ENCODE measurements at places on chromosomes 11 and 22.

DNA sequence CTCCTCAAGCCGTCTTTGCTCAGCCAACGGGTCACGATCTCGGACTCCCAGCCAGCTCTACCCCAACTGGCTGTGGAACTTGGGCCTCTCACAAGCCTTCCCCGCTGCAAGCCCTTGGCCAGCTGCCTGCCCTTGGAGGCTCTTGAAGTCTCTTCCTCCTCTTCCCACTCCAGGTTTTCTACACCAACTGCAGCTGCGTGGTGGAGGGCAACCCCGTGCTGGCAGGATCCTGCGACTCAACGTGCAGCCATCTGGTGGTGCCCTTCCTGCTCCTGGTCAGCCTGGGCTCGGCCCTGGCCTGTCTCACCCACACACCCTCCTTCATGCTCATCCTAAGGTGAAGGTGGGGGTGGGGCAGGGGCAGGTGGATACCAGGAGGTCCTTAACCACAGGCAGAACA lies 40.5 kb upstream of the TPBGL start:
- DNase-seq: no peak

- no peak for DNase-seq
Observed at GRCh38 chr11:117738246-117738957, 58.6 kb downstream of the DSCAML1 start.

- no peak for DNase-seq
Observed at GRCh38 chr11:100011697-100012096, 675.4 kb upstream of the ARHGAP42 start.

- DNase-seq: peak; percentile 17
Observed at GRCh38 chr11:116852261-116853031, 15.0 kb upstream of the APOA1 start.

DNA sequence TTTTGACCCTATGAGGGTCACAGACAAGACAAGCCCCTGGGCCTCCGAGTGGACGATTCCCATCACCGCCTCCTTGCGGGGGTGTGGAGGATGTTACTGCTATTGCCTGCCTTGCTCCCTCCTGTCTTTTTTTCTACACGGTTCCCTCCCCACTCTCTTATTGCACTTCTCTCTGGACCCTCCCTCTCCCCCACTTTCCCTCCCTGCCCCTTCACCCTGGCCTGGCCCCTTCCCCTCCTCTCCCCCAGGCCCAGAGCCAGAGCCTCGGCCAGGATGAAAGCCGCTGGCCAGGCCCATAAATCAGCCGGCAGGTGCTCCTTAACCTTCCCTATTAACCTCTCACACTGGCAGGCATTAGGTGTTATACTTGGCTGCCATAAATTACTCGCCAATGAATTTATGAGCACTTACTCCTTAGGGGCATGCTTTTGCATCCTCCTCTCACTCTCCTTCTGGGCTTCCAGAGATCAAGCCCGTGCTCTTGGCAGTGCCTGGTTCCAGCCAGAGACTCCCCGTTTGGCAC lies 18.3 kb upstream of the ALX4 start:
- no peak for DNase-seq

GRCh38 chr11:128615076-128615475 lies 27.7 kb upstream of the ETS1 start:
- DNase-seq: no peak

GRCh38 chr11:48055292-48056132 lies 75.2 kb downstream of the PTPRJ start:
- peak; percentile 64 for DNase-seq

DNA sequence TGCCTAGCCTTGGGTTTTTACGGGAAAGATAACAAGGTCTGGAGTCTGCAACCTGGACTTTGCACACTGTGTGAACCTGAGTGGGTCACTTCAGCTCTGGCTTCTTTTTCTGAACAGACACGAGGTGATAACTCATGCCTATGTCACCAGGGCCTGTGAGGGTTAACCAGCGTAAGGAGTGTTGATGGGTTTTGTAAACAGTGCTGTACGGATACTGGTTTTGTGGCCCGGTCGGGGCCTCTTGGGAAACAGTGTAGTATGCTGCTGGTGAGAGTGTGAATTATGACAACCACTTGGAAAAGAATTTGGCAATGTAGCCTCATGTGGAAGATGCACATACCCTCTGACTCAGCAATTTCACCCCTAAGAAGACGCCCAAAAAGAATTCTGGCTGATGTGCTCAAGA lies 266.8 kb downstream of the MN1 start:
- DNase-seq: no peak

DNA sequence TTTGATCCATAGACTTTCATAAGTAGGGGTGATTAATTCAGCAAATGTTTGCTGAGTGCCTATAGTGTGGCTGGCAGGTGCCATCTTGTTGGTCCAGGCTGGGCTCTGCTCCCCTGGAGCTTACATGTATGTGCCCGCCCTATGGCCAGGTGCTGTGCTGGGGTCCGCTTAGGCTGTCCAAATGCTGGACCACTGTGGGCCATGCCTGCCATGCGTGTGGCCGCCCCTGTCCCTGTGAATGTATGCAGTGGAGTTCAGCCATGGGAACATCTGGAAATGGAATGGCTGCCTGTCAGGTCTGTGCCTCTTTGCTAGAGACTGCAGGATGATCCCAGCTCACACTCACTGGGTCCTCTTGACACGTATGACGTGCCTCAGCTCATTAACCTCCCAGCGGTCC lies 594.6 kb downstream of the TBC1D22A start:
- no peak for DNase-seq

GRCh38 chr11:66454247-66454646 lies 12.5 kb upstream of the PELI3 start:
- DNase-seq: no peak

- no peak for DNase-seq
Observed at GRCh38 chr22:44097263-44098020, 73.3 kb downstream of the PARVB start.

DNA sequence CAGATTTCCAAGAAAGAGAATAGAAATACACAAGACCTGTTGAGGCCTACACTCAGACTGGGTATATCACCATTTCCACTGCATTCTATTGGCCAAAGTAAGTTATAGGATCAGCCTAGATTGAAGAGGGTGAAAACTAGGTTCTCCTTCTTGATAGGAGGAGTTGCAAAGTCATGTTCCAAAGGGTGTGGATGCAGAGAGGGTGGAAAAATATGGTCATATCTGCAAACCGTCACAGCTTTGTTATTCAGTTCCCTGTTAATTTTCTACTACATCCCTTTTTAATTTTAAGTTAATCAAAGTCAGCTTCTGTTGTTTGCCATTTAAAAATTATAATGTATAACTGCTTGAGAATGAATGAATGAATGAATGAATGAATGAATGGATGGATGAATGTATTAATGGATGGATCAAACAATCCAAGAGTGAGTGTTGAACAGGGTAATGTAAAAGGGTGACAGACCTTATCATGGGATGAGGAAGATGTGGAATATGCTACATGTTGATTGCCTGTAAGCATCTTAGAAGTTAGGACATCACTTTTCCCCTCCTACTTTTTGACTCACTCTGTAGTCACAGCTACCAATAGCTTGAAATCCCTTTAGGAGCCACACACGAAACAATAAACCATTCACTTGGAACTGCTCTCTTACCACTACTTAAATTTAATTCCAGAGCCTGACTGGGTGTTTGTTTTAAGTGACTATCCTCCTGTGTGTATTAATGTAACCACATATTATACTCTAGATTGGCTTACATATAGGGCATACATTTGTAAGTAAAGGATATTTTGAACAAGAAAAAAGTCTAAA lies 121.5 kb downstream of the CCDC34 start:
- no peak for DNase-seq

GRCh38 chr11:130897262-130898182 lies 18.8 kb downstream of the SNX19 start:
- no peak for DNase-seq

DNA sequence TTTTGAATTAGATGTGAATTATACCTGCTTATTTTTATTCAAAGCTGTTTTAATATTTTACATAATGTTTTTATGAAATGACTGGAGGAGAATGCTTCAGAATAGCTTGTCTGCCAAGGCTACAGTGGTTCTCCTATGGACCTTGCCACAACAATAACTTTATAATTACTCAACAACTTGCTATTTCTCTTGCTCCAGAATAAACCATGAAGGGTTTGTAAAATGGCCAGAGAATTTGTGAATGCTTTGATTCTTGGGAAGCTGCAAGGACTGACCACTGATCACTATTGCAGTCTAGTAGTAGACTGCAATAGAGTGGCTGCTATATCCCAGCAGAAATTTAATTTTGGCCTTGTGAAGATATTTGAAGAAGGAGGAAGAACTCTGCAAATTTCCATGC lies 199.7 kb downstream of the FAT3 start:
- DNase-seq: no peak

DNA sequence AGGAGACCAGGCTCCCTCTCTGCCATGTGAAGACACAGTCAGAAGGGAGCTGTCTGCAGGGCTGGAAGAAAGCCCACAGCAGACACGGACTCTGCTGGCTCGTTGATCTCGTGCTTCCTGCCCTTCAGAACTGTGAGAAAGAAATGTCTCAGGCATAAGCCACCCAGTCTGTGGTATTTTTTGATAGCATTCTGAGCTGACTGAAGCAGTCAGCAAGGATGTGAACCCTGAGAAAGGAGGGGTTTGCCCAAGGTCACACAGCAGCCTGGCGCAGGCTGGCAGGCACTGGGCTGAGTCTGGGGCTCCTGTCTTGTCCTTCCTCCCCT lies 255.1 kb upstream of the B3GAT1 start:
- DNase-seq: no peak

GRCh38 chr11:60769273-60769672 lies 12.6 kb downstream of the MS4A15 start:
- DNase-seq: no peak

DNA sequence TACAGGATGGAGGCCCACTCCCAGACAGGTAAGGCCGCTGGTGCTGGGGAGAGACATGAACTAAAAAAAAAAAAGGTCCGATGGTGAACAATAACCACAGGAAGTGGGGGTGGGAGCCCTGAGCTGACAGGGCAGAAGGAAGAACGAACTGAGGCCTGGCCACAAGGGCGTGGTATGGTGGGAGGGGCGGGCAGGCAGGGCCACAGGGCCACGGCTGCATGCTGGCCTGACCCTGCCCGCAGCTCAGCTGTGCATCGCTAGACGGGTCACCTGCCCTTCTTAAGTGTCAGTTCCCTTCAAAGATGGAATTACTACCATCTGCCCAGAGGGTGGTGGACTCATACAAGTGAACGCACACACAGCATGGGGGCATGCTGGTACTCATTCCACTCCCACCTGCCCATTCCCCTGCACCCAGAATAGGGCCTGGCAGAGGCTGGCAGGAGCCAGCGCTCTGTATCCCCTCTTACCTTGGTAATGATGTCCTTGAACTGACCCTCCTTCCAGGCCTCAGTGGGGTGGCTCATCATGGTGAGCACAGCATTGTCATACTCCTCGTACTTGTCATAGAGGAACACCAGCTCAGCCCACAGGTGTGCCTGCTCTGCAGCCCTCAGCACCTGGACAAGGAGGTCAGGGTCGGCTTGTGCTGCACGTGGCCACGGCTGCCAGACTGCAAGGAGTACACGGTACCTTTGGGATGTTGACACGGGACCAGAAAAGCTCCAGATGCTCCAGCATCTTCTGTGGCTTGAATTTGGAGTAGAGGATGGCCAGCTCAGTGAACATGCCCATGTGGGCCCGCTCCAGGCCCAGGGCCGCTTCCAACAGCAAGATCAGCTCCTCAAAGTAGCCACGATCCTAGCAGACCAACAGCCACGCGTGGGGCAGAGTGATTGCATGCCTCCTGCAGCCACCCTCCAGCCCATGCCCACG lies 17.5 kb upstream of the SLC25A1 start:
- no peak for DNase-seq
